ENCODE measurements at places on chromosomes 1 and 21.

DNA sequence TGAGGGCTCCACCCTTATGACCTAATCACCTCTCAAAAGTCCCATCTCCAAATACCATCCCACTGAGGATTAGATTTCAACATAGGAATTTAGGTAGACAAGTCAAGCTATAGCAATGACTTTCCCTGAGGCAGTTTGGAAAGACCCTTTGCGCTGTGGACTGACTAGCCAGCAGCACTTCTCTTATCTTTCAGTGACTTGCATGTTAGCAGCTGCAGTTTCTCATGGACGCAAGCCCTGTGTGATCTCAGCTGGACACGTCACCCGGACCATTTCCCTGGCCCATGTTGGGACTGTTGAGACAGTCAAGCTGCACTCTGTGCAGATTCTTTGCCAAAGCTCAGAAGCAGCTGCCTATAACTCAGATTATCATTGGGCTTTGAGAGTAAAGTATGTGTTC, 408.1 kb upstream of the USP24 start:
- no peak for DNase-seq

DNA sequence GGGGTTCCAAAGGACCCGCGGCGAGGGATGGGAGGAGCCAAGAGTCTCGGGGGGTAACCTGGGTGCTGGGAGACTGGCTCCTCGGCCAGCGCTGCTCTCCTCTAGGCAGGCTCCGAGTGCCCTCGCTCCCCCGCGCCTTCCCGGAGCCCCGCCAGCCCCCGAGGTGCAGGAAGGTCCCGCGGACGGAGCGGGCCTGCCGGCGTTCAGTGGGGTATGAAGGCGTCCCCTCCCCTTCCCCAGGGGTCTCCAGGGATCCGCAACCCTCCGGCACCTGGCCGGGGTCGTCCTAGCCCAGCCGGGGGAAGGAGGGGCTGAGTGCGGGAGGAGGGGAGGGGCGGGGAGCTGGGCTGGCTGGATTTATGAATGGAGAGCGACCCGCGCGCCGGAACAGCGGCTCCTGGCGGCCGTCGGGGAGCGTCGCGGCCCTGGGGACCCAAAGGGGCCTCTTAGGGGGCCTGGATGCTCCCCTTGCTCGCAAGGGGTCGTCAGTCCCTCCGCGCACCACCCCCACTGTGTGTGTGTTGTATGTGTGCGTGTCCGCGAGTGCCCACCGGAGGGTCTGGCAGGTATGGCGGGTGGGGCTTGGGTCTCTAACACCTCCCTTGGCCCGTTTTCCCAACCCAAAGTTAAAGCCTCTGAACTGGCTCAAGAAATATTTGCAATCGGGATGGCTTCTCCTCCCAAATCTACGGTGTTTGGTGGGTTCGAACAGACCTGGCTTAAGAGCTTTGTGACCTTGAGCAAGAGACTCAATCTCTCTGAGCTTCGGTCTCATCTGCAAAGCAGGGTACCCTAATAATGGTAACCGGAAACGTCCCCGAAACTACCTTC, 642 bp downstream of the HCRTR1 start:
- no peak for DNase-seq

GRCh38 chr1:60765204-60765603, 317.2 kb upstream of the NFIA start:
- DNase-seq = peak; percentile 50

DNA sequence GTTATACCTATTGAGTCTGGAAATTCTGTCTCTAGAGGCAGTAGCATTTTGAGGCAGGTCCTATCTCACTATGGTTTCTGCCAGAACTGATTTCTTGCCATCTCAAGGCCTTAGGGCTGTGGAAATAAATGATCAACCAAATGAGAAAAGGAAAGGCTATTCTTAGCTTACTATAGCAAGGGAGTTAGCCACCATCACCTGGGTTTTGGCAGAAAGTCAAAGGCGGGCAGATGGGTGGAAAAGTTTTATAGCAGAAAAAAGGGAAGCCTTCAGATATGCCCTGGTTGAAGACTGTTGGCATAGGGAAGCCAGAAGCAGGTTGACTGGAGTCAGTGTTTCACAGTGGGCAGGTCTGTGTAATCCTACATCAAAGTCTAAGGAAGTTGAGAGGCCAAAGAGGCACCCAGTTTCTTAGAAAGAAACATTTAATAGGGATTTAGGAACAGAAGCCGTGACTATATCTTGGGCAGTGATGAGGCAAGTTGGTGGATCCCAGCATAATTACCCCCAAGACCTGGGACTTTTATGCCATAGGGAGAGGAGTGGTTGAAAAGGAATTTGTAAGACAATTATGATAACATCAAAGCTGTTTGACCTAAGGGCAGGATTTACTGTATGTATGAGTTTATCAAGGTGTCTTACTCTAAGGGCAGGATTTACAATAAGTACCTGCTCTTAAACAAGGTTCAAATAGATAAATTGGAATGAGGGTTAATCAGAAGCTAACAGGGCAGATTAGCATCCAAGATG, 29.7 kb downstream of the CTH start:
- DNase-seq = no peak

DNA sequence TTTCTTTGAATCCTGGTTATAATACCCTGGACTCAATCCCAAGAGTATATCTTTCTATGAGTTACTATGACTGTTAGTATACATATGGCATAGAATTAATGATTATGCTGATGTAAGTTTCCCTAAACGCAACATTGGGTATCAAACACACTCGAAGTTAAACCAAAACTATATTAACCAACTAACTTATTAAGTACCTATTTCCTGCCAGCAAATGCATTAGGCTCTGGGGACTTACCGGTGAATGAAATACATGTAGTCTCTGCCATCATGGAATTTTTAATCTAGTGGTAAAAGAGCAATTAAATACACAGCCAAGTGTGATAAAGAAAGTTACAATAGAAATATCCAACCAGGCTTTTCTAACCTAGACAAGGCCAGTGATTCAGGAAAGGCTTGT, 193.6 kb upstream of the ADGRL2 start:
- no peak for DNase-seq

GRCh38 chr21:15259824-15260223, 195.0 kb upstream of the NRIP1 start:
- DNase-seq = no peak

GRCh38 chr1:23214640-23215039, 2.7 kb downstream of the HTR1D start:
- no peak for DNase-seq

DNA sequence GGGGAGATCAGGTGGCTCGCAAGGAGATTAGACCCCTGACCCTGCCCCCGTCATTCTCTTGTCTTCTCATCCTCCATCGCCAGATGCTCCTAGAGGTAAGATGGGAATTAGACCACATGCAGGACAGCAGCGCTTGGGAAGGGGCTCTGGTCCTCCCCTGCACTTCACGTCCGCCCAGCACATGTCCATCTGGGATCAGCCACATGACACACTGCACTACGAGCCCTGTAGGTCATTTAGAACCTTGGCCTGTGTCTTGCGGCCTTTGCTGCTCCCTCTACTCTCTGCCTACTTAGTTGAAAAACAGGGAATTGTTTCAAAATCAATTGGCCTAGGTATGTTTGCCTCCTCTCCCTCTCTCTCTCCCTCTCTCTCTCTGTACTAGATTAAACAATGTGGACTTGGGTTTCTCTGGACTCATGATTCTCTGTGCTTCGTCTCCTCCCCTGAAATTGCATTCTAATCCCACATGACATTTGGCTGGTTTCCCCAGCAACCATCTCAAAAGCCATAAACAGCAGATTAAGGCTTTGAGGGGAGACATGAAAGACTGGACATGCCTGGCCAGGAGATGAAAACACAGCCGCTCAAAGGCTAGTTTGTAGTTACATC, 3.8 kb upstream of the NCMAP start:
- DNase-seq = no peak

- no peak for DNase-seq
These were observed 178.6 kb downstream of the BACH1 start for GRCh38 chr21:29477347-29477746.

Data from HCT116 (cell line).